ENCODE measurements at places on chromosomes 2 and 18.
A peak's percentile ranks its signal among the peaks of the same experiment; 100 is the strongest.

- DNase-seq: no peak
These were observed 8.7 kb downstream of the TMEM169 start for GRCh38 chr2:216090369-216090786.

- no peak for DNase-seq
These were observed 166.9 kb downstream of the SNTG2 start for GRCh38 chr2:1117569-1117968.

DNA sequence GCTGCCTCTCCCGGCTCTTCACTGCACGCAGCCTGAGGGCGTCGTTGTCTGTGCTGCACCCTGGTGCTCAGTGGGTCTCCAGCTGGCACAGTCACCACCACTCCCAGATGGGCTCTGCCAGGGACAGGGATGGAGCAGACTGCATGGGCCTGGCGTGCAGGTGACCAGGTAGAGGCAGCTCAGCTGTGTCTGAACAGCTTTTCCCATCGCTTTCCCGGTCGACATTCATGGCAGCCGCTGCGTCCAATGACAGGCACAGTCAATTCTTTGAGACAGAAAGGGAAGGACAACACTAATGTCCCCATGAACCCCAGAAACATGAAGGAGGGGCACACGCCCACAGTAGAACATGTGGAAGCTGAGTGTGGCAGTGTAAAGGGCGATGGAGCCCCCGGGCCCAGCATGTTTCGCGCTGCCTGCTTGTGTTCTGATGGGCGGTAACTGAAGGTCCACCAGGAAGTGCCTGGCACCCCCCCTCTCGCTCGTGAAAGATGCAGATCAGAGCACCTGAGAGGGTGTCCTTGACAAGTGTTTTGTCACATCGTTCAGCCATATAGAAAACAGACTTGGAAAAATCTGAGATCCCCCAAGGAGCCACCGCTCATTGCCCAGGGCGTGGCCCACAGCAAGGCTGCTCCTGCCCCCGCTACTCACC is 122.4 kb downstream of the NFATC1 start:
- no peak for DNase-seq

- DNase-seq: no peak
These were observed 69.6 kb downstream of the SRBD1 start for GRCh38 chr2:45541450-45541849.

GRCh38 chr2:187345338-187345737 is 102.7 kb downstream of the CALCRL start:
- DNase-seq: no peak

GRCh38 chr2:121555008-121555407 is 24.3 kb downstream of the RNU4ATAC start:
- DNase-seq: no peak

- no peak for DNase-seq
These were observed 198.7 kb upstream of the DTNA start for GRCh38 chr18:34511435-34511834.

DNA sequence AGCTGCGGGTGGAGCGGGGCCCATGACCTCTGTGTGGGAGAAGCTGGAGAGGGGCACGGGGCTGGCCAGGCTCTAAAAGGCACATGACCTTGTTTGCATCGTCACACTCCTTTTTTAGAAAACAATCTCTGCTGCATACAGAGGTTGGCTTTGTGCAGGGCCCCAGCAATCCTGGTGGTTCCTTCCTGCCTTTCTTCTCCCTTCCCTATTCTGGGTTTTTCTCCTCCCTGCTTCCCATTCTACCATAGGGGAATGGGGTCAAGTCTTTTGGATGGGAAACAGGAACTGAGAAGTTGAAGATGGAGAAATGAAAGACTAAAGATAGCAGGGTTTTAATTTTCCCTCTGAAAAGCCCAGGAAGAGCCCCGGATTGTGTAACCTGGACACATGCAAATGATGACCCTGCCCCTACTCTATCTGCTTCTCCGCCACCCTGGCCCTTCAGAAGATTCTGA is 53.9 kb downstream of the ASAP2 start:
- DNase-seq: no peak

GRCh38 chr2:207950063-207950760 is 75.1 kb downstream of the PLEKHM3 start:
- DNase-seq: no peak

DNA sequence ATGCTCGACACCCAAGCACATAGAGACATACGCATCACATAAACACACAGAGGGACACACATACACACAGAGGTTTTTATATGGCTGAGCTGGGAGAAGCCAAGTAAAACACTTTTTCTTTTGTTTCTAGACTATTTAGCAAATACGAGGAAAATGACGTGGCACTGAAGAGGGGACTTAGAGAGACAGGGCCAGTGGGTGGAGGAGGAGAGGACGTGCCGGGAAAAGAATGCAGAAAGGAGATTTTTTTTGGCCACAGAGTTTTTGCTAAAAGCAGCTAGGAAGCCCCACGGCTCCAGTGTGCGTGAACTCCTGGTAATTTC is 168.5 kb upstream of the KLF7 start:
- DNase-seq: no peak

DNA sequence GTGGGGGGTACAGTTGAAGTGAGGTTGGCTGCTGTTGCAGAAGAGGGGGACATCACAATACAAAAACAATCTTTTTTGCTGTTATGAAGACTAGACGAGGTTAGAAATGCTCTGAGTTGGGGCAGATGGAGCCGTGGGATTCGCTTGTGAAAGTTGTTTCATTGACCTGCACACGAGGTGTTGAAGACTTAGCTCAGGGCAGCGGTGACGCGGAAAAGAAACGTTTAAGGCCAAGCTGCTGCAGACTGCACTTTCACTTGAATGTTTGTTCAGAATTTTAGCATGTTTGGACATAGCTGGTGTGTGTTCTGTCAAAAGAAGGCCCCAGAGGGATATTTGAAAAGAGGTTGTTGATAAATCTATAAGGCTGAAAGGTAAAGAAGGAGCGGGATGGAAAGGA is 46.3 kb downstream of the MTCL1 start:
- no peak for DNase-seq

DNA sequence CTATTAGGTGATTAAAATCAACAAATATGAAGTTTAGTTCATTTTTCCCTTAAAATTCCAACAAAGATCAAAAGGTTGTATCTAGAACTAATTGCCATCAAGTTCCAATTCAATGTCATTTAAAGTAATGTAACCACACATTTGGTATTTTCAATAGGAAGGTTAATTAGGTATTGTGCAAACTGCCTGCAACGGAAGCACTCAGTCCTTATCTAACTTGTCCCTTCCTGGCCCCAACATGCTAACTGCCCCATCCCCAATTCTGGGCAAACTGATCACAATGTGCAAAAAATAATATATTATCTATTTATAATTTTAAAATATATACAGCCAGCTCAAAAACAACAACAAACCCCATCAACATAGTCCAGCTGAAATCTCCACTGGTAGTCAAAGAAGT is 33.2 kb downstream of the VIL1 start:
- DNase-seq: no peak

DNA sequence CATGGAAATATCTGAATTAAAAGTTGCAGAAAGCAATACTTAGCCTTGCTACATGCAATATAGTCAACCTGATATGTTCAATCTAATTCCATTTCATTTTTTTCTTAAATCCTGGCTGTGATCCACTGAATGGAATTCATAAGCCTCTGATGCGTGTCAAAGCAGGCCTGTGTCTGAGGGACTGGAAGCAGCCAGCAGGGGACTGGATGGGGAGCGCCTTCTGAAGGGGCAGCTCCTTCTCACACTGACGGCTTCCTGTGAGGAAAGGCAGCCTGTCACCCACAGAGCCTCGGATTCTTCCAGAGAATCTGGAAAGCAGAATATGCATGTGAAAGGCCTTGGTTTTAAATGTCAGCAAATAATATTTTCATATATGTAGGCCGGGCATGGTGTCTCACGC is 73.5 kb downstream of the KCNF1 start:
- DNase-seq: no peak

DNA sequence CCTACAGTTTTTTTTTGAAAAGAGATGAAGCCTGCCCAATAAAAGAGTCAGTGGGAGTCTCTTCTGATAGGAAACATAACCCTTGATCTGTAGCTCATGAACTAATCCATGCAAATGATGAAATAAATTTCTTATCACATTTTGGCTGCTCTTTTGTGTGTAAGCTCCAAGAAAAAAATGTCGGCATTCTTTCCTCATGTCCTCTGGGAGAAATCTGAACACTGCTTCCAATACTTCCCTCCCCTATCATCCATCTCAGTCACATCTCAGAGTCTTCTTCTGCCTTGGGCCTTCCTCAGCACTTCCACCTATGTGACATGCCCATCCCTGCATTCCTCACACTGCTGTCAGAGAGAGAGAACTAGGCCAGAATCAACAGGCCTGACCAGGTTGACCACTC is 395.7 kb upstream of the ST6GAL2 start:
- no peak for DNase-seq

- DNase-seq: no peak
These were observed 14.3 kb downstream of the SPTBN1 start for GRCh38 chr2:54470266-54470938.

- DNase-seq: no peak
These were observed 58.7 kb downstream of the CD226 start for GRCh38 chr18:69889009-69889408.

DNA sequence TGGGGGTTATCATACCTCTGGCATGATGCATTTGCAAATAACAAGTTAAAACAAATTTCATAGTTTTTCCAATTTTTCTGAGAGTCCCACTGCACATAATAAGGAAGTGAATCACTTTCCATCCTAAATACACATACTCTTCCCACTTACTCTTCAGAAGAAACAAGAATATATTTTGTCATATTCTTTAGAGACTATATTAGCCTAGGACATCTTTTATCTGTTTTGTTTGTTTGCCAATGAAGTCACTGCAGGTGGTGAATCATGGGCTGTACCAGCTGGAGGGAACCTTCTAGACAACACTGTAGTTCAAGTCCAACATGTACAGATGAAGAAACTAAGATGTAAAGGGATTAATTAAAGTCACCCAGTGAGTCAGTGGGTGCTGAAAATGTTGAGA is 116.8 kb downstream of the XIRP2 start:
- DNase-seq: no peak

DNA sequence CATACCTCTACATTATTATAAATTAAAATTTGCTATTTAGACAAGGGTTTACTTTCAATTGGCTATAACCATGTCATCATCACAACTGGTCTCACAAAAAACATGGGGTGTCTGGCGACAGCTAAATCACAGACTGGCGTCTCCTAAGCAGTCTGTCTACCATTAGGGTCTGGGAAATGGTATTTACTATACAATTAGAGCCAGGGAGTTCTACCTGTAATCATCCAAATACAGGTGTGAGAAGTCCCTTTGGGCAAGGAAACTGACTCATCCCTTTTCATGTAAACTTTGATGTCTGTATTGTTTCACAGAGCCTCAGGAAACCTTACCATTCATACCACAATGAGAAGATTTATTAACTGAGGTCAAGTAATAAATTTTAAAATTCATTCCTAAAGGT is 126.7 kb downstream of the OLA1 start:
- no peak for DNase-seq

DNA sequence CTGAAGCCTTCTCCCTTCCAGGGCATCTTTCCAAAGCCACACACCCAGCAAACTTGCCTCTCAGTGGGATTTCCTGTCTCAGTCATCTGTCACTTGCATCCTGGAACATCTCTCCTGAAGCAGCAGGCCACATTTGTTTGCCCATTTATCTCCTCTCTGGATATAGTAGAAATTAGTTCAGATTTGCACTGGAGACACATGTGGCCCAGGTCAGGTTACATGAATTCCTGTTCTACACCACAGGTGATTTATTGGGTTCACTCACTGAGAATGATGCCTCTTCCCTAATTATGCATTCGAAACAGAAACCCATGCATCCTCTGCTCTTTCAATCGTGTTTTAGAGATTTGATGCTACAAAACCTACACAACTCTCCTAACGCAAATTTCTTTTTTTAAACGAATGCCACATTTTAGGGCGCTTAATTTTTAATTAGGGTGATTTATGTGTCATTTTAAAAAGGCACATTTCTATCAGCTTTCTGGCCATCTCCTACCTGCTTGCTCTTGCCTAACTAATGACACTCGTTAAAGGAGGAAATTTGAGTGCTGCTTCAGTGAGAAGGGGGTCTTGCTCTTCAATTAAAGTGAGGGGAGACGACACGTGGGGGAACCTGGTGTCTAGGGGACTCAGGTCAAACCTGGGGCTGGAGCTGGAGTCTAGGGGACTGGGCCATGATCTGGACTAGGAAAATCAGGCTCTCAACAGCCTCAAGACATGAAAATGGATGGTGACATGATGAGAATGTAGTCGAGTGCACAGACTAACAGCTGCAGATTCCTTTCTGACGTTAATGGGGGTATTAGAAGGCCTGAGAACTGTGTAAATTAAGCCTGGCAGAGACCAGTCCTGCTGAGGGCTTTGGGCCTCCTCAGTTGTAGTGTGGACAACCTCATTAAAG is 221.4 kb downstream of the CLIP4 start:
- DNase-seq: no peak

DNA sequence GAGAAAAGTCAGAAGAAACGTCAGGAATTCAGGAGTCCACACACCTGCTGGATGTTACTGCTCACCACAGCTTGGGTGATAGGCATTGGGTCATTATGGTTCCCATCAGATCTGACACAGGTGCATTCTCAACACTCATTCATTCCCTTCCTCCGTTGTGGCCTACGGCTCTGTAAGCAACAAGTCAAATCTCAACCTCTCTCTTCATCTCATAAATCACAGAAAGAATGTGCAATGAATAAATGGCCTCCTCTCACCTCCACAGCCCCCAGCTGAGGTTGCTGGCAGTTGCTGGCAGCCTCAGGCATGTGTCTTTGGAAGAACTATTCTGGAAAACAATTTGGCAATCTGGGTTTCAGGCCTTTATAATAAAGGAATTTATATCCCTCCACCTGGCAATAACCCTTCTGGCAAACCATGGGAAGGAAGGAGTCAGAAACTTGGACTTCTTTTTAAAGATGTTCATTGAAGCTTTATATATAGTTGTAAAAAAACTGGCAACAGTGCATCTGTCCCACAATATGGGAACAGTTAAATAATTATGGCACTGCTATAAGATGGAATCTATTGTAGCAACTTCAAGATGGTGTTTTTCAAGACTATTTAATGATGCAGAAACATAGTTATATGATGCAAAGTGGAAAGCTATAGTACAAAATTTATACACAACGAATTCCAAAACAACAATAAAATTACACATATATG is 175.4 kb downstream of the ANAPC1 start:
- no peak for DNase-seq

DNA sequence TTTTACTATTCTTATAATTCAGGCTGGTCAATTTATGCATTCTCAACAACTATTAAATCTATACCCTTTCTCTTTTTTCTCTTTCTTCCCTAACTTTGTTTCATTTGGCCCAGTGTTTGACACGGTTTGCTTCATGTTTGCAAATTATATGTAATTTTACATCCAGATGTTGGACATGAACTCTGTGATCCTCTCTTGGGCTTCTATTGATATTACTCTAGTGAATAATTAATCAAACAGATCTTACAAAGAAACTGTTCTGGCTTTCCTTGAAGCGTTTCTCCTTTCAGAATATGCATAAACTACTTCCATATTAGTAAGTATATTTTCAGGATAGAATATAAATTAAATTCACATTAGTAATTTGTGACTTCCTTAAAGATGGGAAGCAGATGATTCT is 225.1 kb upstream of the TMEFF2 start:
- no peak for DNase-seq

- peak; percentile 34 for DNase-seq
These were observed 327 bp downstream of the LTBP1 start for GRCh38 chr2:32947076-32947483.

GRCh38 chr2:240995041-240996021 is 3.1 kb upstream of the SNED1 start:
- no peak for DNase-seq

- no peak for DNase-seq
These were observed 42.0 kb downstream of the TTR start for GRCh38 chr18:31633392-31634330.

GRCh38 chr2:18245375-18245774 is 315.1 kb downstream of the RDH14 start:
- DNase-seq: no peak
